ENCODE measurements at places on chromosomes 2 and 18. TPM values are rescaled to one million over a fixed set of nuclear protein-coding genes. Genes with fewer than 3 reads are reported as not detected.
A peak's percentile ranks its signal among the peaks of the same experiment; 100 is the strongest.

Gene NYAP2
- 0.30 TPM for total RNA-seq

DNA sequence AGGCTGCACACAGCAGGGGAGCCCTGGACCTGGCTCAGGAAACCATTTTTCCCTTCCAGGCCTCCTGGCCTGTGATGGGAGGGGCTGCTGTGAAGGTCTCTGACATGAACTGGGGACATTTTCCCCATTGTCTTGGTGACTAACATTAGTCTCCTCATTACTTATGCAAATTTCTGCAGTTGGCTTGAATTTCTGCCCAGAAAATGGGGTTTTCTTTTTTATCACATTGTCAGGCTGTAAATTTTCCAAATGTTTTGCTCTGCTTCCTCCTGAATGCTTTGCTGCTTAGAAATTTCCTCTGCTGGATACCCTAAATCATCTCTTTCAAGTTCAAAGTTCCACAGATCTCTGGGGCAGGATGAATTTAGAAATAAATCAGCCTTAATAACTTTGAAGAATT lies 78.2 kb downstream of the EHBP1 start:
- no peak overlapping the region for H3K27ac ChIP-seq
- DNase-seq: no peak
- H3K36me3 ChIP-seq: 0 out of 2 replicates have a peak, but pooled peaks cover 11% of the 10 kb centered on the region
- H3K4me3 ChIP-seq: no peak overlapping the region
- no peaks in the 10 kb centered on the region for H3K4me1 ChIP-seq

DNA sequence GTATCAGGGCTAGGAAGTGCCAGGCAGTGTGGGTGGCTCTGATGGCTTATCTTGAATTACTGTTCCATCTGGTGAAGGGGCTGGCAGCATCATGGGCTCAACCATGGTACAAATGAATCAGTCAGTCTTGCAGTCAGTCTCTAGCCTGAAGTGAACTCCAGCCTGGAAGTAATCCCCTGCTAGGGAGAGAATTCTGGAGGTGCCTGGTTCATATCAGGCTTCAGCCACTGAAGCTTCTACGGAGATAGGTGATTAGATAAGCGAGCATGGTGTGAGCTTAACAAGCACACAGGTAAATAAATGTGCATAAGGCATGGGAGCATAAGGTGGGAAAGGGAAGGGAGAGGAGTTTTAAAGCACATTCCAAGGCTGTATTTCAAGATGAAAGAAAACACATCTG lies 541.7 kb downstream of the MBD2 start:
- H3K27me3 ChIP-seq: peaks cover 5% of the 10 kb centered on the region
- no peaks in the 10 kb centered on the region for H3K4me1 ChIP-seq
- no peak for DNase-seq
- no peaks in the 10 kb centered on the region for H3K36me3 ChIP-seq
- no peak overlapping the region for H3K27ac ChIP-seq
- no peak overlapping the region for H3K4me3 ChIP-seq

- no peak for DNase-seq
- H3K27me3 ChIP-seq: no peaks in the 10 kb centered on the region
- H3K27ac ChIP-seq: no peak overlapping the region
- no peak overlapping the region for H3K4me3 ChIP-seq
Measured at GRCh38 chr2:144217853-144218633, 301.9 kb downstream of the ZEB2 start.

GRCh38 chr2:127324635-127325034 lies 30.7 kb upstream of the ERCC3 start:
- no peaks in the 10 kb centered on the region for H3K4me1 ChIP-seq
- peaks cover 27% of the 10 kb centered on the region for H3K36me3 ChIP-seq
- no peak overlapping the region for H3K4me3 ChIP-seq
- no peaks in the 10 kb centered on the region for H3K27me3 ChIP-seq
- no peak overlapping the region for H3K27ac ChIP-seq
- peak; percentile 62 for DNase-seq

Gene CXCR4
- 0.70 TPM for total RNA-seq

- H3K27ac ChIP-seq: no peak overlapping the region
- no peak for DNase-seq
- no peaks in the 10 kb centered on the region for H3K4me1 ChIP-seq
- no peak overlapping the region for H3K4me3 ChIP-seq
Measured at GRCh38 chr18:75790111-75790510, 362.6 kb upstream of the SMIM21 start.

DNA sequence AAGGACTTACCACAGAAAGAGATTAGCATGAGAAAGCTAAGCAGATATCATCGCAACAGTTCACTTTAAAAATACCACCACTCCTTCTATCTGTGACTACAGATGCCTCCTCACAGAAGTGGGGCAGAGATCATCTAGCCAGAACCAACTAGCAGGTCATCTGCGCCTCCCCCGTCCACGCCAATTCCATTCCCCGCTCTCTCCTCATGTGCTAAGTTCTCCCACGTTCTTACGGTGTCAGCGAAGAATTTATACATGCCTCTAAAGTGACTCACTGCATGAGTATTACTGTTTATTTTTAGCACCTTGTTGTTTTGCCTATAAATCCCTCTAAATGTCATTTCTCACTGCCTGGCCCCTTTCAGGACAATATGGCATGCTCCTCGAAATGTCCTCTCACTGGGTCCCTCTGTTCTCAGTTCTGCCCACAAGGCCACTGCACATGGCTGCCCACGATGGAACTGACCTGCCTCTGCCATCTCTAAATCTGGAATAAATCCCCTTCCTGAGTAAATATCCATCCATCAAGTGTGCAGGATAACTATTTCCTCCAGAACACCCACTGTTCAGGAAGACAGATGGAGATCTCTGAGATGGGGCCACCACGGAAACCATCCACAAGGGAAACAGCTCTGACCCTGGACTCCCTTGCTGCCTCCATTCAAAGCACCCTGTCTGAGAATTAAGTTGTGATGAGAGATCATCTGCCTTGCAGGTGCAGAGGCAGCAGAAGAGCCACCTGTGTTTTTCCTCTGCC lies 137.7 kb downstream of the IRS1 start:
- peak overlapping the region; percentile 14 for H3K4me3 ChIP-seq
- peaks cover 27% of the 10 kb centered on the region for H3K4me1 ChIP-seq
- peak; percentile 81 for DNase-seq

DNA sequence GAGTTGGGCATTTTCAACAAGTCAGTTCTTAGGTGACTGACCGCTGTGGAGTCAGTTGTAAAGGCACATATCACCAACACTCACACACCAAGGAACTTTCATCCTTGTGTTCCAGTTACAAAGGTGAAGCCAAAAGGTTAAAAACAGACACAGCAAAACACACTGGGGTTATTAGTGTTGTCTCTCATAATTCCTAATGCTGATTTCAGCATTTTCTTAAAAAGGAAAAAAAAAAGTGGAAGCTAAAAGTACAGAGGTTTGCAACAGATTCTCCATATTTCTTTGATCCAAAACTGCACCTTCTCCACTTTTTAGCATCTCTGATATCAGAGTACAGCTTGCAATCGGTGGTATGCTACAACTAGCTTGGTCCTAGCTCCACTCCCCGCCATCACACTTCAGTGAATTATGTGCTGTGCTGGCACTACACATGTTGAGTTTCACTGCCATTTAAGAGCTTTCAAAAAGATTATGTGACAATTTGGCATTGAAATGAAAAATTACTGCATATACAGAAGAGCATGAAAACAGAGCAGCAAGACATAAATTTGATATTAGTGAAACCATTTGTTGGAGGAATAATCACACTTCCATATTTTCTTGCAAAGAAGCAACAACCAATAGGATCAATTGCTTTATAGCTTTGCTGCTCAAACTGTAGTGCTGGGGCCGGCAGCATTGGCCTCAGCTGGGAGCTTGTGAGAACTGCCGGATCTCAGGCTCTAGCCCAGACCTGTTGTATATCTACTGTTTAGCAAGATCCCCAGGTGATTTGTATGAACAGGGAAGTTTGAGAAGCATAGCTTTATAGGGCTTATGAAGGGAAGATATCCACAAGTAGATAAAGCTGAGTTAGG lies 62.3 kb upstream of the DAPL1 start:
- H3K4me1 ChIP-seq: peaks cover 32% of the 10 kb centered on the region
- no peaks in the 10 kb centered on the region for H3K36me3 ChIP-seq
- no peaks in the 10 kb centered on the region for H3K27me3 ChIP-seq
- no peak for DNase-seq
- H3K4me3 ChIP-seq: no peak overlapping the region

Gene ZNF385B
- total RNA-seq: 2.8 TPM

GRCh38 chr2:202432776-202433175 lies 56.6 kb downstream of the BMPR2 start:
- H3K4me3 ChIP-seq: no peak overlapping the region
- H3K27me3 ChIP-seq: no peaks in the 10 kb centered on the region
- H3K36me3 ChIP-seq: no peaks in the 10 kb centered on the region
- no peak overlapping the region for H3K27ac ChIP-seq
- DNase-seq: no peak

DNA sequence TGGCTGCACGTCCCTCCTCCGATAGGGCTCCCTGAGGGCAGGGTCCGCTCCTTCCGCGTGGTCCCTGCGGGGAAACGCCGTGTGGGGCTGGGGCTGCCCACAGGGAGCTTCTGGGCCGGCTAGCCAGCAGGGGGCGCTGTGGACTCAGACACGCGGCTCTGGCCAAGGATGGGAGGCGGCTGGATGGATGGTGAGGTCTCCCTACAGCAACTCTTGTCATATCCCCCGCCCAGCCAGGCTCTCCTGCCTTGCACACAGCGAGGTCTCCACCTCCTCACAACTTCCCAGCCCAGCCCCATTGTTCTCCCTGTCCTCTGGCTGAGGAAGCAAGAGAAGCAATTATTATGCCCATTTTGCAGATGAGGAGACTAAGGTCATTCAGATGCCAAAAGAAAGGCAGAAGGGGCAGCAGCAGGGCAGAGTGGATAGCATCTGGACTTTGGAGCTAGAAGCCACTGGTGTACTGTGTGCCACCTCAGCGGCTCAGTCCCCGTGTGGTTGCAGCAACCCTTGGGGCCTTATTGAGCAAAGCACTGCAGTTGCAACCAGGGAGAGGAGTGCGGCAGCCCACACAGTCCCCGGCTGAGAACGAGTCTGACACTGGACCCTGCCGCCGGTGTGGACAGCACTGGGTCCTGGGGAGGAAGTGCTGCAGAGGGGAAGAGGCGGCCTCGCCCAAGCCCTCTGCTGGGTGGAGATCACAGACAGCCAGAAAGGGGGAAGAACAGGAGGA lies 99.0 kb downstream of the ZFP36L2 start:
- H3K4me3 ChIP-seq: no peak overlapping the region
- no peak overlapping the region for H3K27ac ChIP-seq
- peaks cover 43% of the 10 kb centered on the region for H3K4me1 ChIP-seq
- H3K36me3 ChIP-seq: no peaks in the 10 kb centered on the region

DNA sequence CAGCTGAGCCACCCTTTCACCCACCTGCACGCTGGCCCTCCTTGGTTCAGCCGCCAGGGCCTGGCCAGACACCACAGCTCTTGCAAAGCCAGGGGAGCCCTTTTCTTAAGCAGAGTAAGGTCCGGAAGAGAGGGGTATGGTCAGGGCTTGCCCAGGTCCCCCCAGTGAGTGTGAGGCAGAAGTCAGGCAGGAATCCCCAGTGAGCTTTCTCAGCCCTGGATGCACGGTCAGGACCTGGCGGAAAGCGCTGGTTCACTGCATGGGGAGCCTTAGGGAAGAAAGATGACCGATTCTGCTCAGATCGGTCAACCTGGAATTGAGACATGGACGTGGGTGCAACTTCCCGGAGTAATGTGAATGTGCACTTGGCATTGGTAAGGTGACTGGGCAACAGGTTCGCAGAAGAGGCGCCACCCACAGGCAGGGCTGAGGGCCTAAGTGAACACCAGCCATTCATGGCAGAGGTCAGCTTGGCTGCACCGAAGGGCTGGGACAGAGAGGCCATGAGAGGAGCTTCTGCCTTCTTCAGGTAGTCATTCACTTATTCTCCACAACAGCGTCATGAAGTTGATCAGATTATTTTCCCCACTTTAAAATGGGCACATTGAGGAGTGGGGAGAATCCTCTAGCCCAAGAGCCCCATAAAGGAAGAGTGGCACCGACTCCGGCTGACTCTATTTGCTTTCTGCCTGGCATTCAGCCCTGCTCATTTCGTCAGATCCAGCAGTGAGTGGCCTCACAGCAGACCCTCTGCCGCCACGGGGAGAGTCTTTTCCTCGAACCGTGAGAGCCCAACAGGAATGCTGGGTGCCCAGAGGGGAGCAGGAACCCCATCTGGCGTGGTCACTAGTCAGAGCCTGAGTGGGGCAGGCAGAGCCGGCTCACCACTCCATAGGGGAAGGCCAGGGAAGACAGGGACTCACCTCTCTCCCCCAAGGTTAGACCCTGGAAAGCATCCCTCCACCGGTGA lies 35.8 kb downstream of the SCTR start:
- H3K4me1 ChIP-seq: peaks cover 34% of the 10 kb centered on the region
- no peak overlapping the region for H3K4me3 ChIP-seq
- H3K27ac ChIP-seq: no peak overlapping the region
- no peak for DNase-seq

DNA sequence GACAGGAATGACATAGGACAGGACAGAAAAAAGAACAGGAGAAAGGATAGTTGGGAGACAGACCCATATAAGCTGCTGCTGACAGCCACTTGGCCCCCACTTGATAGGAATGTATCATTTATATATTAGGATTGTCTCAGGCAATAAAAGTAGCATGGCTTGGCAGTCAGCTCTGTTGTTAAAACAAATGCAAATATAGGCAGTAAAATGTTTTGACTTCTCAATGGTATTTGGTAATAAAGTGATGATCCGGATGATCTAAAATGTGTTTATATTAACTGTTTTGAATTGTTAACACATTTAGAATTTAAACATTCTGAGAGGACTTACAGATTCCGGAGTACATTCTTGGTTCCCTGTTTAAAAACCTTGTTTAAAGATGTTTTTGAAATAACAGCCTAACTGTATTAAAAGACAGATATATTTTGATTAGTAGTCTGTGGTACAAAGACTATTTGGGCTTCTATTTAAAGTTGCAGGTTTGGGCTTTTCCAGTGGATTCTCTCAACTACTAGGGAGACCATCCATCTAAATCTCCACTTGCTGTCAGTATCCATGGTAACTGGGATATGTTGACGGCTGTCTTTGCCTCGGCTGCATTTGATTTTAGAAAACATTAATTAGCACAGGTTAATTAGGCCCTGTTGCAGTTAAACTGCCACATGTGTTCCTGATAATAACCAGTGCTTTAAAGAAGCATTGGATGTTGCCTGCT lies 147.6 kb downstream of the ESCO1 start:
- 0 out of 2 replicates have a peak, but pooled peaks cover 4% of the 10 kb centered on the region for H3K4me1 ChIP-seq
- H3K36me3 ChIP-seq: no peaks in the 10 kb centered on the region
- H3K27me3 ChIP-seq: no peaks in the 10 kb centered on the region

GRCh38 chr2:231221761-231222160 lies 23.3 kb downstream of the ARMC9 start:
- H3K4me3 ChIP-seq: no peak overlapping the region
- H3K27ac ChIP-seq: no peak overlapping the region
- H3K36me3 ChIP-seq: no peaks in the 10 kb centered on the region
- no peak for DNase-seq
- H3K4me1 ChIP-seq: no peaks in the 10 kb centered on the region

- no peaks in the 10 kb centered on the region for H3K4me1 ChIP-seq
- H3K36me3 ChIP-seq: peaks cover 11% of the 10 kb centered on the region
- no peaks in the 10 kb centered on the region for H3K27me3 ChIP-seq
Measured at GRCh38 chr2:201084863-201085262, 13.1 kb downstream of the NDUFB3 start.

Measured in PC-9 (cell line).